ENCODE measurements at places on chromosomes 2 and 18. TPM values are rescaled to one million over a fixed set of nuclear protein-coding genes. Genes with fewer than 3 reads are reported as not detected.

FABP1 gene
- total RNA-seq: not detected

GPR17 gene
- total RNA-seq: not detected

THAP4 gene
- 47.5 TPM for total RNA-seq

MREG gene
- 4.5 TPM for total RNA-seq

IAH1 gene
- 56.4 TPM for total RNA-seq

ALLC gene
- total RNA-seq: under 0.01 TPM

DHX57 gene
- total RNA-seq: 18.9 TPM

UGT1A6 gene
- total RNA-seq: 1.4 TPM

PLEKHB2 gene
- total RNA-seq: 209 TPM

EFHD1 gene
- 2.0 TPM for total RNA-seq

ANKRD30BL gene
- total RNA-seq: not detected

RASGRP3 gene
- total RNA-seq: 2.5 TPM

TRIM54 gene
- total RNA-seq: under 0.01 TPM

FMNL2 gene
- total RNA-seq: 17.6 TPM

ID2 gene
- 132 TPM for total RNA-seq

IL36G gene
- not detected for total RNA-seq

CHRND gene
- total RNA-seq: not detected

TCF23 gene
- not detected for total RNA-seq

GDF7 gene
- 0.28 TPM for total RNA-seq

GPAT2 gene
- 7.6 TPM for total RNA-seq

NAB1 gene
- 60.2 TPM for total RNA-seq

FEV gene
- total RNA-seq: not detected

CCDC68 gene
- 5.9 TPM for total RNA-seq

RFTN2 gene
- 0.58 TPM for total RNA-seq

COL4A3 gene
- total RNA-seq: 11.0 TPM

GNAL gene
- 0.28 TPM for total RNA-seq

HES6 gene
- 0.56 TPM for total RNA-seq

SERPINB5 gene
- under 0.01 TPM for total RNA-seq

ZNF804A gene
- under 0.01 TPM for total RNA-seq

NPHP1 gene
- total RNA-seq: 5.6 TPM

DOK6 gene
- 0.77 TPM for total RNA-seq

RBFA gene
- 21.1 TPM for total RNA-seq

CHMP1B gene
- total RNA-seq: 66.0 TPM

MGAT4A gene
- 0.28 TPM for total RNA-seq

KCNS3 gene
- total RNA-seq: 3.6 TPM

PLEKHH2 gene
- 11.6 TPM for total RNA-seq

RBMS1 gene
- 84.0 TPM for total RNA-seq

IL37 gene
- not detected for total RNA-seq

All from regular cardiac myocyte (primary cell).